ENCODE measurements at places on chromosomes 6 and 20.

GRCh38 chr6:73209117-73209516 is 16.2 kb downstream of the KHDC1L start:
- no peak for DNase-seq

DNA sequence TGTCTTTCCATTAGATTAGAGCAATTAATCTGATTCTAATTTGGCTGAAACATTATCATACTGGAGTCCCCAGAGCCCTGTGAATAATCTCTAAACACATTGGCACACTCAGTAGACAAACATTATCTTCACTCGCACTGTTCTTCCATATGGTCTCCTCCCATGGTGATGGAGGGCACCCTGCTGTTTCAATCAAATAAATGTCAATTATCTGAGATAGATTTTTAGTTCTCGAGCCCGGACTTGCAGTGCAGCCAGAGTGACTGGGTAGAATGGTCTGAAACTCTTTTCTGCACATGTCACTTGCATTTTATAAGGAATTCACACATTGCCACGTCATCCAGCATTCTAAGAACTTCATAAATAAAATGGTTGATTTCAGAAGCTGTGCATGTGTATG is 90.6 kb upstream of the MAP3K7 start:
- DNase-seq: no peak

- DNase-seq: no peak
These were observed at the start of gene LBP for GRCh38 chr20:38346247-38346651. Gene LBP (plus strand): TSS chr20:38346482. CDS start chr20:38346517, 35 bp downstream.

DNA sequence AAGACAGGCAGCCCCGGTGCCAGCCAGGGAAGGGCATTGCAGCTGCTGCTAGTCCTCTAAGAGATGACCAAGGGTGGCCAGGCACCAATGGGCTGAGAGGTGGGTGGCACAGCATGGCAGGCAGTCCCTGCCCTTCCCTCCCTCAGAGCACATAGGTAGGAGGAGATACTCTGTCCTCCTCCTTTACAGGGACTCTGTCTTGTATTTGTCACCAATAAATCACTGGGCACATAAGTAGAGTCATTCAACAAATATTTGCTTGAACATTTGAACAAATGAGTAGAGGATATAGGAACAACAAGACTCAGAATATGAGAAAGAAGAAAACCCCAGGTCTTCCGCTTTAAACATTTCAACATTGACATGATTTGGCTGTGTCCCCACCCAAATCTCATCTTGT is 69.4 kb upstream of the CLDN20 start:
- DNase-seq: no peak

GRCh38 chr20:47917549-47918070 is 132.3 kb upstream of the SULF2 start:
- no peak for DNase-seq

DNA sequence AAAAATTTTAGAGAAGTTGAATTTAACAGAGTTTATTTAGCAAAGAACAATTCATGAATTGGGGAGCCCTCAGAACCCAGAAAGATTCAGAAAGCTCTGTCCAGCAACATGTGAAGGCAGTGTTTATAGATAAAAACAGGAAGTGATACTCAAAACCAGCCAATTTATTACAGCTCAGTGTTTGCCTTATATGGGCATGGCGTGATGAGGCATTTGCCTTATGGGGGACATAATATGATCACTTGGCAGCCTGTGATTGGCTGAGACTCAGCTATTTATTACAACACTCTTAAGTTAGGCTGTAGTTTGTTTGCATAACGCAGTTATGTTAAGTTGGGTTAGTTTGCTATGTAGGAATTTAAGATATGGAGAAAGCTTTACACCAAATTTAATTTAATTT is 11.5 kb downstream of the HLA-DPA1 start:
- DNase-seq: no peak

GRCh38 chr6:15048367-15048766 is 197.5 kb upstream of the JARID2 start:
- no peak for DNase-seq

DNA sequence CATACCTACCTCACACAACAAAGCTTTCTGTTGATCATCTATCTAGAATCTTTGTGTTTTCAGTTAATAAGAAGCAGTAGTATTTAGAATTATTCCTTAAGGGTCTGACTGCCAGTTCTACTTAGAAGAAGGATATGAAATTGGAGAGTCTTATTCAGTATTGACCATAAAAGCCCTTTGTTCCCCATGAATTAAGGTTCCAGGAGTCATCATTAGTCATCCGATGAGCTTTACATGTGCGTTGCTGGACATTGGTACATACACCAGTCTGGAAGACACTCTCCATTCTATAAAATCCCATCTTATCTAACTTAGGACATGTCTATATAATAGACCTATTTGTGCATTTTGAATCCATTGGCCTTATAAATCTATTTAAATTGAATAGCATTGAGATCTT is 34.4 kb upstream of the RNF217 start:
- no peak for DNase-seq

DNA sequence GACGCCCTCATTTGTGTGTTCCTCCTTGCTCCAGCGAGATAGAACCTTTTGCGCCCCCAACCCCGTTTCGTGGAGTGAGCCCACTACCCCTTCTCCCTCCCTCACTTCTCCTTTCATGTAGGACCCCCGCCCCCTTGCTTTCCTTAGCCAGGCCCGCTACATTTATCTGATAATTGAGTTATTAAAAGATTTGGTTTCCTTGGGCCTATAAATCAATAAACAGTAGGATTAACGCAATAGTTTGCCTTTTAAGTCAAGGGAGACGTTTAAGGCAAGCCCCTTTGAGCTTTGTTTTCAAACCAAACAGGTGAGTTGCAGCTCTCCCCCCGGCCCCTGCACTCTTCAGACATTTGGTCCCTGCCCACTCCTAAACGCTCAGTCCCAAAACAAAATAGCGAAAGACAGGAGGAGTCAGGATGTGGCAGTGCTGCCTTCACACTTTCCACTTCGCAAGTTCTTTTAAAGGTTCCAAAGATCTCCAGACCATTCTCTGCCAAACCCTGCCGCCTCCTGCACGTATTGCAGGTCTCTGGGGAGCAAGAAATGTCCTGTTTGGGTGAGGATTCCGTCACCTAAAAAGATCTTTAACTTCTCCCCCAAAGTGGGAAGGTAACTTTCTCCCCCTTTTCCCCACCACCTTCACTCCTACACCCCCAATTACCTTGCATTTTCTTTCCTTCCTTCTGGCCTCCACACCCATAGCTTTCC is 27.6 kb downstream of the TFAP2B start:
- no peak for DNase-seq

- DNase-seq: no peak
These were observed 5.3 kb upstream of the COL12A1 start for GRCh38 chr6:75210885-75211739.

DNA sequence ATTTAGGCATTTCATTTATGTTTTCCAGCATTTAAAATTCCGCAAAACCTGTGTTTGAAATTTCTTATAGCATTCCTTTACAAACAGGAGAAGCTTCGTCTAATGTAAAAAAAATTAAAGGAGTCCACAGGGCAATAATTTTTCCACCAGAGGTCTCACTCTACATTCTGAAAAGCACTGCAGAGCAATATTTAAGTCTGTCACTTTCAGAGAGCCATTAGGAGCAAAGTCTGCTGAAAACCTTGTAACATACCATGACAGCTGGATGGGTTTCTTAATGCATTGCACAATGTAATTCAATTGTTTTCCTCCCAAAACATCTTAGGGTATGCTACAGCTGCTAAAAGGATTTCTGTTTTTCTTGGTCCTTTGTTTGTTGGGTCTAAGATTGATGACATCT is 18.0 kb downstream of the BAG2 start:
- no peak for DNase-seq

- no peak for DNase-seq
These were observed 123.9 kb downstream of the RIN2 start for GRCh38 chr20:19881990-19882389.

- DNase-seq: no peak
These were observed 76.7 kb upstream of the FOXO3 start for GRCh38 chr6:108484016-108484415.

DNA sequence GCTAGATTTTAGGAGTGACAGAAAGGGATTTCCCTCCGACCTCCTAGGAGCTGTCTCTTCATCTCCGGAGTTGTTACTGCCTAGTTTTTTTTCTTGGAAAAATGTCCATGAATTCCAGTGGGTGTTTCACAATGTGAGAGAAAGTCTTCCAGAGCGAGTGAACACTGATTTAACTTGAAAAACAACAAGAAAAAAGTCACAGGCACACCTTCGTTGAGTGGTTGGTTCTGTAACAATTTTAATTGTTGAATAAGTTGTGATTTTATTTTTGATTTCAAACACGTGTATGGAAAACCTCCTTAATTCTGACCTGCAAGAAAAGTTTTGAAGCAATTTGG is 2.9 kb downstream of the TFAP2C start:
- no peak for DNase-seq

DNA sequence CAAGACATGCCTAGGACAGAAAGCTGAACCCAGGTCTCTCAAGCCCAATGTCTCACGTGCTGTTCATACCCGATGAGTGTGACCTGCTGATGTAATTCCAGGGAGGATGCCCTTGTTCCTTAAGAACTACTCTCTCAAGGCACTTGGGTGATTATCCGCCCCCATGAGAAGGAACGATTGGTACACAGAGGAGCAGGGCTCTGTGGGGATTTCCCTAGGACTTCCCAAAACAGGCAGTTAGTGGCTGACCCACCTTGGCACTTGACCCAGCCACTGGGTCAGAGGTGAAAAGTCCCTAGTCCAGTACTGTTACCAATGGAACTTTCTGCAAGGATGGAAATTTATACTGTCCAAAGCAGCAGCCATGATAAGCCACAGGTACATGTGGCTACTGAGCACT is 9.2 kb upstream of the BPIFB6 start:
- no peak for DNase-seq

- DNase-seq: no peak
These were observed 767.1 kb downstream of the KIF16B start for GRCh38 chr20:15806105-15806504.

- no peak for DNase-seq
These were observed 2.5 kb upstream of the HSPA12B start for GRCh38 chr20:3729811-3730540.

DNA sequence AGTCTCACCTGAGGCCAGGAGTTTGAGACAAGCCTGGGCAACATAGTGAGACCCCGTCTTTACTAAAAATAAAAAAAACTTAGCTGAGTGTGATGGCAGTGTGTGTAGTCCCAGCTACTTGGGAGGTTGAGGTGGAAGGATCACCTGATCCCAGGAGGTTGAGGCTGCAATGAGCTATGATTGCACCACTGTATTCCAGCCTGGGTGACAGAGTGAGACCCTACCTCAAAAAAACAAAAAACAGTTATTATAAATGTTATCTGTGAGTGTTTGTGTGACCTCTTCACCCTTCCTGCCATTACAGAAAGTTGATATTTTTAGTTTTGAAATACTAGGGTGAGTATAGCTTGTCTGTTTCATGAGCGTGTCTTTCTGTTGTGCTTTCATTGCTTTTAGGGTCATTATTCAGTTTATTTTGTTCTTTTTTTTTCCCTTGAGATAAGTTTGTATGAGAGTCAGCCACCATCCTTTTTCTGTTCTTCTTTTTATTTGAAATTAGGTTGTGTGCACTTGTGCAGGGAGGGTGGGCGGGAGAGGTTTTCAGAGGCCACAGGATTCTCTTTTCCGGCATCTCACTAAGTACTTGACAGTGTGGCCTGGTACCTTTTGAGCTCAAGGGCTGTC is 26.2 kb downstream of the CDYL start:
- DNase-seq: no peak

DNA sequence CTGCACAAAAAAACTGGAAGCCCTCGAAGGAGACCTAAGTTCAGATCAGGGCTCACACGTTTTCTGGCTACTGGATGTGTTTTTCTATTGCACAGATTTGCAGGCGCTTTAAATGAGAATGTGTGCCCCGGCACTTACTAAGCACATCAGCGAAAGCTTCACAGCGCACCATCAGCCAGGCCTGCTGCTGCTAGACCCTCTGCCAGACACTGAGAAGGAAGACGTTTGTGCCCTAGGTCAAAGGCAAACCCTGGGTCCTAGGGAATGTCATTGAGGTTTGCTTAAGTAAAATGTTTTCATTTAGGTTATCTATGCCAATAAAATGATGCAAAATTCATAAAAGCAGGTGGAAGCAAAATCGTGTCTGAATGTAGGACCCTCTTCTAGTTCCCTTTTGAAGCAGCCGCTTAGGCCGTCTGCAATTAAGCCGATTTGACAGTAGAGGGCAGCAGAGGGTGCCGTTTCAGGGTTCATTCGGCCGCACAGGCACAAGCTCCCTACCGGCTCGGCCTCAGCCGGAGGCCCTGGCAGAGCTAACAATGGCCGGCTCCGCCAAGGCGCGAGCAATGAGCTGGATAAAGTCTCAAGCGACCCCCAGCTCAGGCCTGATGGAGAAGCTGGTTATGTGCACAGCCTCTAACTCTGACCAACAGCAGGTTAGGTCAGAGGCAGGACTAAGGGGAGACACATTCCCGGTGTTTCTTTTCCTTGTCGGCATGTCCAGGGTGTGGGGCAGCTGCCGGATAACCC is 107.2 kb upstream of the FOXA2 start:
- DNase-seq: no peak

DNA sequence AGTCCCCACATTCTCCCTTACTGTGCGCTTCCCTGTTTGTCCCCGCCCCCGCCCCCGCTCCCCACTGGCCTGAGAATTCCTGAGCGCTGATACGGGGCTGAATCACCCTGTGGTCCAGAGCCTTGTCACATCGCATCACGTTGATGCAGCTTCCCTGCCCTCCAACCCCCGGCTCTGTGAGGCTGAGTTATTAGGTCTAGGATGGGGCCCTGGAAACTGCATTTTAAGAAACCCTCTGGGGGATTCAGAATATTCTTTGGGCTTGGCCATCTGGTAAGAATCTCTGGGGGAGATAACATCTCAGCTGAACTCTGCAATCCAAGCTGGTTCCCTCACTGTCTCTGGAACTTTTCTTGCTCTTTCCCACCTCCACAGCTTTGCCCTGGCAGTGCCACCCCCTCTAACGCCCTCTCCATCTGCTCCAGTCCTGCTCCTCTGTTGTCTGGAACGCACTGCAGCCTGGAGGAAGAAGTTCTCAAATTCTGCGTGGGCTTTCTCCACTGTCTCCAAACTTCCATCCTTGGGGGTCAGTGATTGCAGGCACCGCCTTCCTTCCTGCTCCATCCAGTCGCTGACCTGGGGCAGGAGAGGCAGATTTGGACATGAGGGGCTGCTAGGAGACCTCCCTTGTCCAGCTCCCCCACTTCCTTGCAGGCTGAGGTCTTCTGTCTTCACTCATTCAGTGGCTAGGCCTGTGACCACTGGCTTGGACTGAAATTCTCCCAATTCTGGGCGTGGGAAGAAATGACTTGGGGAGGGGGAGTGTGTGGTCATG is 42.6 kb downstream of the KIAA1755 start:
- peak; percentile 47 for DNase-seq

- DNase-seq: no peak
These were observed 2.7 kb downstream of the BMP2 start for GRCh38 chr20:6769903-6770785.

DNA sequence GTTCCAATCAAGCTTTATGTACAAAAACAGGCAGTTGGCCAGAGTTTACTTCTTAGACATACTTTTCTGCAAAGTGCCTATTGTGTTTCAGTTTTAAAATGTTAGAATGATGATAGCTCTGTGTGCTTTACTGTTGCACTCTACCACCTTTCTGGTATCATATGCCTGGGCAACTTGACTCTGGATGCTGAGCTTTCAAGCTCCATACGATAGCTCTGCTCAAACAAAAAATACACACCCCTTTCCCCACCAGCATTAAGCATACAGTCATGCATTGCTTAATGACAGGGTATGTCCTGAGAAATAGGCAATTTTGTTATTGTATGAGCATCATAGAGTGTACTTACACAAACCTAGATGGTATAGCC is 123.1 kb downstream of the RCAN2 start:
- DNase-seq: no peak

- DNase-seq: no peak
These were observed 19.6 kb downstream of the FARS2 start for GRCh38 chr6:5280920-5281319.

All from GOT3 (cell line).